ENCODE measurements at places on chromosomes 7 and 10.
A peak's percentile ranks its signal among the peaks of the same experiment; 100 is the strongest.

- H3K4me3 ChIP-seq = no peak overlapping the region
- H3K27me3 ChIP-seq = no peaks in the 10 kb centered on the region
- no peaks in the 10 kb centered on the region for H3K4me1 ChIP-seq
- H3K27ac ChIP-seq = no peak overlapping the region
Measured at GRCh38 chr10:131706952-131707351, 193.9 kb upstream of the PPP2R2D start.

- H3K4me3 ChIP-seq = no peak overlapping the region
- H3K4me1 ChIP-seq = no peaks in the 10 kb centered on the region
- H3K27ac ChIP-seq = no peak overlapping the region
- no peaks in the 10 kb centered on the region for H3K36me3 ChIP-seq
- DNase-seq = no peak
Measured at GRCh38 chr7:157699357-157700013, 362.7 kb downstream of the DNAJB6 start.

DNA sequence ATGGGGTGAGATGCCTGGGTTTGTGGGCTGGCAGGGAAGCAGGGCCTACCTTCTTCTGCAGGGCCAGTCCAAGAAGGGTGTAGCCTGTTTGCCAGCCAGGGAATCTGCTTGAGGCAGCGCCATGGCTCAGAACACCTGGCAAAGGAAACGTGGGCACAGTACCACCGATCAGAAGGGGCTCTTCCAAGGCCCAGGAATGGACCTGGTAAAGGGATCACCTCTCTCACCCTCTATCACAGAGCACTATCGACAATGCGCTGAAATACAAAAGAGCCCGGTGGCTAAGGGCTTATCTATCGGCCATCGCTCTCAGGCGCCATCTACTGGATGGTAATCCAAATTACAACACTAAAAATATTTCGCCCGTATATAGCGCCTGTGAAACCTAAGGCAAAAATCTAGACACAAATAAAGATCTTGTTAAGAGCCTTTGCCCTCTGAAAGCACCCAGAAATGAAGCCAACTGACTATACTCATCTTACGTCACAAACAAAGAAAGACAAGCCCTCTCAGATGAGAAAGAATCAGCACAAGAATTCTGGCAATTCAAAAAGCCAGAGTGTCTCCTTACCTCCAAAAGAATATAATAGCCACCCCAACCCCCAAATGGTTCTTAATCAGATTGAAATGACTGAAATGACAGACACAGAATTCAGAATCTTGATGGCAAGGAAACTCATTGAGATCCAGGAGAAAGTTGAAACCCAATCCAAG lies 217.8 kb upstream of the HPS1 start:
- peaks cover 7% of the 10 kb centered on the region for H3K27me3 ChIP-seq
- H3K36me3 ChIP-seq = no peaks in the 10 kb centered on the region
- no peak overlapping the region for H3K4me3 ChIP-seq
- DNase-seq = peak; percentile 11
- no peak overlapping the region for H3K27ac ChIP-seq
- H3K4me1 ChIP-seq = no peaks in the 10 kb centered on the region

GRCh38 chr7:67489881-67490280 lies 493.2 kb downstream of the TYW1 start:
- DNase-seq = no peak
- no peak overlapping the region for H3K27ac ChIP-seq
- H3K4me1 ChIP-seq = no peaks in the 10 kb centered on the region
- H3K4me3 ChIP-seq = no peak overlapping the region
- H3K36me3 ChIP-seq = no peaks in the 10 kb centered on the region
- no peaks in the 10 kb centered on the region for H3K27me3 ChIP-seq

- peaks cover 30% of the 10 kb centered on the region for H3K4me1 ChIP-seq
- H3K27me3 ChIP-seq = no peaks in the 10 kb centered on the region
- H3K27ac ChIP-seq = peak overlapping the region; percentile 8
- peaks cover 59% of the 10 kb centered on the region for H3K36me3 ChIP-seq
Measured at GRCh38 chr7:32587411-32587948, 92.2 kb downstream of the AVL9 start.

- H3K4me3 ChIP-seq = no peak overlapping the region
- peaks cover 13% of the 10 kb centered on the region for H3K36me3 ChIP-seq
- peaks cover 13% of the 10 kb centered on the region for H3K4me1 ChIP-seq
- DNase-seq = no peak
Measured at GRCh38 chr7:132548489-132549078, 27.7 kb downstream of the PLXNA4 start.

GRCh38 chr10:127440371-127440770 lies 108.7 kb upstream of the NPS start:
- no peak overlapping the region for H3K27ac ChIP-seq
- H3K4me3 ChIP-seq = no peak overlapping the region
- no peaks in the 10 kb centered on the region for H3K27me3 ChIP-seq
- no peaks in the 10 kb centered on the region for H3K36me3 ChIP-seq

DNA sequence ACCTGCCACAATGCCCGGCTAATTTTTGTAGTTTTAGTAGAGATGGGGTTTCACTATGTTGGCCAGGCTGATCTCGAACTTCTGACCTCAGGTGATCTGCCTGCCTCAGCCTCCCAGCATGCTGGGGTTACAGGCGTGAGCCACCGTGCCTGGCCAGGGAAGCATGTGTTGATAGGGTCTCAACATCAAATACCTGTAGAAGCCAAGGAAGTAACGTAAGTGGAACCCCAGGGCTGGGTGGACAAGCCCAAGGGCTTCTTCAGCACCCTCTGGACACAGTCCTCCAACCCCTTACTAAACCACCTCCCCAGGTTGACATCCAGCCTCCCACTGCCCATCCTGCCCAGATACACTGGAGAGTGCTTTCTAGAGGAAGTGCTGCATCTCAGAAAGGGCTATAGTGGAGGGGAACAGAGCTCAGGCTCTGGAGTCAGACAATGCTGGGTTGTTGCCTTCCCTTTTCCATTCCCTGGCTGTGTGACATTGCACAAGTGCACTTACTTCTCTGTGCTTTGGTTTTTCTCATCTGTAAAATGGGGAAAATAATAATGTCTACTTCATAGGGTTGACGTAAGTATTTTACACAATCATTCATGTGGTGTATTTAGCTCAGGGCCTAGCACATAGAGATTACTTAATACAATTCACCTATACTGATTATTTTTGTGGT lies 73.9 kb upstream of the KAT6B start:
- DNase-seq = no peak
- no peaks in the 10 kb centered on the region for H3K36me3 ChIP-seq
- no peak overlapping the region for H3K4me3 ChIP-seq

DNA sequence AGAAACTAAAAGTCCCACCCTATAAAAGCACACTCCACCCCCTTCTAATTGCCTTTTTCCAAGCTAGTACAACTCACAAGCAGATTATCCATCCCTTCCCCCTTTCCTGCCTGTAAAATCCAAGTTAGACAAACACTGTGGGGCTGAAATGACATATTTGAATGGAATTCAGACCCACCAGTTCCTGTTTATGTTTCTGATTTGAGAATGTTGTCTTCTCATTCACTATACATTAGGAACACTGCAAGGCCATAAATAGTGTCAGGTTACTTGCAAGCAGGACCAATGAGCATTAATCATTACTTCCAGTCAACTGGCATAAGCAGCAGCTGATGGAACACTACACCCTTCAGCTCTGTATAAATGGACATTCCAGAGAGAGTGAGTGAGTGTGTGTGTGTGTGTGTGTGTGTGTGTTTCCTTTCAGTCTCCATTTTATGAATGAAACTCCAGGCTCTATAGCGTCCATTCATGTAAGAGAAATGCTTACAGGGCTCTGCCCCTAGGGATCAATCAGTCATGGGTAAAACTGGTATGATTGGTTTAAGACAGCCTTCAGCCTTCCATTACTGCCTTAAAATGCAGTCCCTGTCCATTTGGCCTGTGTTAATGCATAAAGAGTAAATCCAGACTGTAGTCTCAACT lies 69.3 kb downstream of the ETV1 start:
- no peaks in the 10 kb centered on the region for H3K4me1 ChIP-seq
- no peak for DNase-seq
- no peaks in the 10 kb centered on the region for H3K27me3 ChIP-seq
- no peaks in the 10 kb centered on the region for H3K36me3 ChIP-seq
- H3K27ac ChIP-seq = no peak overlapping the region

- peaks cover 42% of the 10 kb centered on the region for H3K4me1 ChIP-seq
- H3K27ac ChIP-seq = no peak overlapping the region
- peaks cover 30% of the 10 kb centered on the region for H3K27me3 ChIP-seq
- H3K4me3 ChIP-seq = no peak overlapping the region
- no peak for DNase-seq
Measured at GRCh38 chr7:28155964-28156363, 24.6 kb downstream of the JAZF1 start.

- no peaks in the 10 kb centered on the region for H3K36me3 ChIP-seq
- no peak overlapping the region for H3K4me3 ChIP-seq
- no peak overlapping the region for H3K27ac ChIP-seq
- no peak for DNase-seq
- H3K4me1 ChIP-seq = no peaks in the 10 kb centered on the region
- no peaks in the 10 kb centered on the region for H3K27me3 ChIP-seq
Measured at GRCh38 chr7:19009936-19010280, 107.5 kb downstream of the TWIST1 start.

DNA sequence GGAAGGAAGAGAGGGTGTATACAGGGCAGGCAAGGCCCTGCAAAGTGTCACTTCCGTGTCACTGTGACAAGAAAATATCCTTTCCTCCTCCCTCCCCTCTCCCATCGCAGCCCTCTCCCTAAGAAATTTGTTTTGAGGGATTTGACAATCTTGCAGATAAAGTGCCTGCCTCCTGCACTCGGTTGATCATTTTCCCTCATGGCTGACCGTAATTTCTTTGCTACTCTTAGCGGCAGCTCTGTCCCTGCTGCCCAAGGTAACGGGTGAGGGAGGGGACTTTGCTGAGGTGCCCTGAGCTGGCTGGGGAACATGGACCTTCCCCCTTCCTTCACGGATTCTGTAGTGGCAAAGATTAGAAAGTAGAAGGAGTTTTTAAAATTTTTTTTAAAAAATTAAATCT lies 179.1 kb downstream of the TCF7L2 start:
- no peak overlapping the region for H3K27ac ChIP-seq
- no peaks in the 10 kb centered on the region for H3K36me3 ChIP-seq
- no peak for DNase-seq
- peaks cover 48% of the 10 kb centered on the region for H3K27me3 ChIP-seq
- H3K4me1 ChIP-seq = no peaks in the 10 kb centered on the region
- no peak overlapping the region for H3K4me3 ChIP-seq

DNA sequence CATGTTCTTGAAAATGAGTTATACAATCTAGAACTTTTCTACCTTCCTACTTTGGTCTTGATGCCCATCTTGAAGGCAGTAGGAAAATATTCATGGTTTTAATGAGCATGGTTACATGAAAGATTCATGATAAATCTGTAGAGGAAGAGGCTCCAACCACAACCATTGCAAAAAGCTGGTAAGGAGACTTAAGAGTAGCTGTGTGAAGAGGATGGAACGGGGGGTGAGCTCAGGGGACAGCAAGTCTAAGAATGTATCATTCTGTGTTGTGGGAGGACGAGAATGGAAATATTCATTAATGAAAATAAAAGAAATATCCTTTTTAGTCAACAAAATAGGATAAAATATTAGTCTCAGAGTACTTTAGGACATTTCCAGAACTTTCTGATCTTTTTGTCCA lies 81.1 kb downstream of the BMPER start:
- DNase-seq = no peak
- no peak overlapping the region for H3K4me3 ChIP-seq
- H3K27me3 ChIP-seq = no peaks in the 10 kb centered on the region
- no peak overlapping the region for H3K27ac ChIP-seq
- no peaks in the 10 kb centered on the region for H3K4me1 ChIP-seq

DNA sequence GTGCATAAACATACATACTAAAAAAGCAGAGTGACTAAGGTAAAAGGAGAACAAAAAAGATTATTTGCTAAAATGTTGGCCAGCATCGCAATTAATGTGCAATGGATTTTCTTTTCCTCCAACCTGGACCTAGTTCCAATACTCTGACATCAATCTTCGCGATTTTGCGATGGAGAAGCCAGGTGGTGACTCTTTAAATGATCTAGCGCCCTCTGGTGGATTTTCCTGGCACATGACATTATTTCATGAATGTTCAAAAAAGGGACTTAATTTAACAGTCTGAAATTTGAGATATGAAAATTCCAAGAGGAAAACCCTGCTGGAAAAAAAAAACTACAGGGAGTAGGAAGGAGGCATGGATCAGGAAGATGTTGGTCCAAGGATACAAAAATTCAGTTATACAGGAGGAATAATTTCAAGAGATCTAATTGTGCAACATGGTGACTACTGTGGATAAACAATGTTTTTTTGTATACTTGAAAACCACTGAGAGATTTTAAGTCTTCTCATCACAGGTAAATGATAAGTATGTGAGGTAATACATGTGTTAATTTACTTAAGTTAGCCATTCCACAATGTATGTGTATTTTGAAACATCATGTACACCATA lies 4.3 kb upstream of the KCNMA1 start:
- no peaks in the 10 kb centered on the region for H3K36me3 ChIP-seq
- H3K4me1 ChIP-seq = peaks cover 2% of the 10 kb centered on the region
- H3K27me3 ChIP-seq = peaks cover 36% of the 10 kb centered on the region

GRCh38 chr10:7667262-7668141 lies 736 bp upstream of the ITIH5 start:
- H3K4me3 ChIP-seq = peak overlapping the region; percentile 56
- H3K36me3 ChIP-seq = no peaks in the 10 kb centered on the region
- H3K4me1 ChIP-seq = peaks cover 2% of the 10 kb centered on the region
- peaks cover 62% of the 10 kb centered on the region for H3K27me3 ChIP-seq

DNA sequence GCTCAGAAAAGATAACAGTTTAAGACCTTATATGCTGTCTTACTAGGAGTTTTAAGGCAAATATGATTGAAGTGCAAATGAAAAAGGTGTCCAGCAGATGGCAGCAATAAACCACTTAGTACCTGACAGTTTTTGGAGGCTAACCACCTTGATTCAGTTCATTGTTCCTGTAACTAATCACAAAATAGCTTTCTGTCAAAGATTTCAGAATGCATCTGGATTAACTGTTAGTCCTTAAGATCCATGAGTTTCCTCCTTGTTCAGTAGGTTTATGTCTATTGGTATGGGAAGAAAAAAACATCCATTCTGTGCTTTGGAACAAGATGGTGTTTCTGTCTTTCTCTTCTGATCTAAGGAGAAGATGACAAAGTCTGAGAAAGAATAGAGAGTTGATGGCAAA lies 46.6 kb downstream of the CCSER2 start:
- H3K4me3 ChIP-seq = no peak overlapping the region
- H3K36me3 ChIP-seq = peaks cover 41% of the 10 kb centered on the region
- H3K27me3 ChIP-seq = no peaks in the 10 kb centered on the region
- H3K27ac ChIP-seq = no peak overlapping the region
- no peak for DNase-seq

GRCh38 chr7:72101444-72101843 lies 310.7 kb downstream of the CALN1 start:
- no peak overlapping the region for H3K27ac ChIP-seq
- H3K36me3 ChIP-seq = no peaks in the 10 kb centered on the region
- H3K4me1 ChIP-seq = no peaks in the 10 kb centered on the region
- DNase-seq = no peak
- no peak overlapping the region for H3K4me3 ChIP-seq

- no peaks in the 10 kb centered on the region for H3K27me3 ChIP-seq
- no peaks in the 10 kb centered on the region for H3K4me1 ChIP-seq
- H3K36me3 ChIP-seq = no peaks in the 10 kb centered on the region
Measured at GRCh38 chr10:29039677-29040189, 249.1 kb upstream of the LYZL1 start.

- H3K4me3 ChIP-seq = no peak overlapping the region
- H3K27me3 ChIP-seq = peaks cover 28% of the 10 kb centered on the region
- DNase-seq = no peak
- H3K27ac ChIP-seq = no peak overlapping the region
- H3K36me3 ChIP-seq = no peaks in the 10 kb centered on the region
Measured at GRCh38 chr10:101099901-101100300, 31.2 kb upstream of the TLX1 start.

All from activated T-helper 2 cell treated with anti-CD3 and anti-CD28 coated beads, Interferon-gamma antibody, Interleukin-2, Interleukin-4, amounts not matched to agents 10 μg/mL and 5 μg/mL and 100 μg/mL, durations not matched to agents 14 hours and 24 hours and 36 hours (primary cell).